ENCODE measurements at places on chromosomes 16 and 17.
A peak's percentile ranks its signal among the peaks of the same experiment; 100 is the strongest.

GRCh38 chr17:42285346-42286050 lies 2.8 kb upstream of the STAT5A start:
- DNase-seq = no peak

DNA sequence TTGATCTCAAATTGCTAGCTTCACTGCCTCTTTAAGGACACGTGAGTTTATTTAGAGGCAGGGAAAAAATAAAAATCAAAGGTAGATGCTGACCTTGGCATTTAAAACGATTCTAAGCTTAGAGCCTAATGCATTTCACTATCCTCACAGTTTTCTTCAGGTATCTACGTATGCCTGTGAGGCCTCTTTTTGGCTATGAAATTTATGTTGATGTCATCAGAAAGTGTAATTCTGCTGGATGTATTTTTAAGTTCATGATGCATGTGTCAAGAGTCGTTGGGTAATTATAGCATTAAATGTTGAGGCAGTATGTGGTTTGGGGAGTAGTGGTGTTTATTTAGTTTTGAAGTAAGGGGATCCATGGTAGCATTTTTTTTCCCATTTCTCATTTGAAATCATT lies 4.2 kb upstream of the KRTAP3-2 start:
- DNase-seq = no peak

GRCh38 chr16:53056392-53056881 lies 1.6 kb downstream of the CHD9 start:
- no peak for DNase-seq

- DNase-seq = no peak
These were observed 4.3 kb downstream of the POLG2 start for GRCh38 chr17:64492481-64493109.

GRCh38 chr16:67311607-67312488 lies 14.7 kb downstream of the KCTD19 start:
- DNase-seq = no peak

DNA sequence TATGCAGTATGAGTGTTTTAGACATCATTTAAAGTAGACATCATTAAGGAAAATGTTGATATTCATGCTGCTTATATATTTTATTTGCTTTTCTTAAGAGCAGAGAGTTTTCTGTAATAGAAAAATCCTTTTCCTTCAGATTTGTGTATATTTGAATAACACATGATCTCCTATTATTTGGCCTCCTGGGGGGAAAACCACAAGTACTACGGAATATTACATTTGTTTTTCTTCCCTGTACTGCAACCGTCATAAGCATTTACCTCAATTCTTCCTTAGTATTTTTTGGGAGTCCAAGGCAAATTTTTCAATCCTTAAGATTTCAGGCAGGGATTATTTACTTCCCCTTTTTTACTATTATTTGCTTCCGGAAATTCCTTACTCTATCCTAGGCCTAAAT lies 6.0 kb downstream of the RSPRY1 start:
- no peak for DNase-seq

DNA sequence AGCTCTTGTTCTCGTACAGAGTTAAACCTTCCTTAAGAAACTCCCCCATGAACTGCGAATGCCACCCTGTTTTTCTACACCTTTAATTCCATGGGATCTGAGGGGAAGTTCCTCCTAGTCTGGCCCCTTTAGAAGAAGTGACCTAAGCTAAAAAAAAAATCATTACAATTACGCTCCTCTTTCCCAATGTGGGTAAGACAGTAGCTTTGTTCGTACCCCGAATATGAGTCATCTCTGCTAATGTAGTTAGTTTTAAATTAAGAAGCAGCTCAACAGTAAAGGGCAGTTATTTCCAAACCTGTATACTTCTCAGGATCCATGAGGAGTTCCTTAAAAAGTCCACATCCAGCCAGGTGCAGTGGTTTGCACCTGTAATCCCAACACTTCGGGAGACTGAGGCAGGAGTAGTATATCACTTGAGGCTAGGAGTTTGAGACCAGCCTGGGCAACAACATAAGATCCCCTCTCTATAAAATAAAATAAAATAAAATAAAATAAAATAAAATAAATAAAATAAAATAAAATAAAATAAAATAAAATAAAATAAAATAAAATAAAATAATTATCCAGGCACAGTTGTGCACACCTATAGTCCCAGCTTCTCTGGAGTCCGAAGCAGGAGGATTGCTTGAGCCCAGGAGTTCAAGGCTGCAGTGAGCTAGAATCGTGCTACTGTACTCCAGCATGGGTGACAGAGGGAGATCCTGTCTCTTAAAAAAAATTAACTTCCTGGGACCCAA lies 26.1 kb downstream of the RCVRN start:
- DNase-seq = no peak

- no peak for DNase-seq
These were observed 16.6 kb downstream of the NXPH3 start for GRCh38 chr17:49592263-49592662.

DNA sequence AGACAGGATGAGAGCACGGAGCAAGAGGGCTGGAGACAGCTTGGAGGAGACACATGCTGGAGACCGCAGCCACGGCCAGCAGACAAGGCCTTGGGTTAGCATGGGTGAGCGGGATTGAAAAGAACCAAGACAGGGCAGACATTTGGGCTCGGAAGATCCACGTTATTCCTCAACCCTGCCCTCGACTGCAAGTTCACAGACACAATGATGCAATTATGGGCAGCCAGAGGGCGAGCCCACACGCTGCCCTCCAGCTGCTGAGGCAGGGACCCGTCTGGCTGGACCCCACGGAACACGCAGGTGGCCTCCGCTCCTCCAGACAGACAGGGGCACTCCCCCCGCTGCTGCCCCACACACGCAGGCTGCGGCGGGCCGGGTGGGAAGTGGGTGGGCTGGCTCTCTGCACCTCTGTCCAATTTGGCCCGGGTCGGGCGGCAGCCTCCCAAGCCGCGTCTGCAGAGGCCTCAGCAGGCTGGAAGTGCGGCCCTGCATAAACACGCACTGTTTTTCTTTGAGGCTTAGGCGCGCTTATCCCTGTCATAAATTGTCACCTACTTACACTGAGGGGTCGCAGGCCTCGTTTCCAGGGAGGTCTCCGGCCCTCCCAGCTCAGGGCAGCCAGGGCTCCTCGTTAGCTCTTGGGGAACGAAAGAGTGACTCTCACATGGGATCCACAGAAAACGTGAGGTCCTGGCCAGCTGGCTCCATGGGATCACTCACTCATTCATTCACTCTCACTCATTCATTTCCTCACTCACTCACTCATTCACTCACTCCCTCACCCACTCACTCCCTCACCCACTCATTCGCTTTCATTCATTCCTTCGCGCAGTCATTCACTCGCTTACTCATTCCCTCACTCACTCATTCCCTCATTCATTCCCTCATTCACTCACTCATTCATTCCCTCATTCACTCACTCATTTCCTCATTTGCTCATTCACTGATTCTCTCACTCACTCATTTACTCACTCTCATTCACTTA lies 303.9 kb downstream of the C16orf95 start:
- DNase-seq = no peak

DNA sequence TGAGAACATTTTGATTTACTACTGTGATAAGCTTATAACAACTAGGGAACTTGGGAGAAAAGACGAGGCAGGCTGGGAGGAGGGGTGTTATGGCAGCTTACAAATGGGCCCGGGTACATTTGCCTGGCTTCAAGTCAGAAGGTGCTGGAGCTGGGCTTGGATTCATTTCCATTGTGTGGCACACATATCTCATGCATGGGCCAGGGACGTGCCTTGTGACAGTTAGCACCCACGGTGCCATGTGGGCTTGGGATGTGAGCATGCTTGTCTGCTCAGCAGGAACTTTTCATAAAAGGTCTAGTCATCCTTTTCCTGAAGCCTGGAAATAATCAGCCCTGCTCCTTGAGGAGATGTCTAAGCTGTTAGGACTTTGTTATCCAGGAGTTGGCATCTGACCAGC lies 572.2 kb downstream of the CDH13 start:
- no peak for DNase-seq

DNA sequence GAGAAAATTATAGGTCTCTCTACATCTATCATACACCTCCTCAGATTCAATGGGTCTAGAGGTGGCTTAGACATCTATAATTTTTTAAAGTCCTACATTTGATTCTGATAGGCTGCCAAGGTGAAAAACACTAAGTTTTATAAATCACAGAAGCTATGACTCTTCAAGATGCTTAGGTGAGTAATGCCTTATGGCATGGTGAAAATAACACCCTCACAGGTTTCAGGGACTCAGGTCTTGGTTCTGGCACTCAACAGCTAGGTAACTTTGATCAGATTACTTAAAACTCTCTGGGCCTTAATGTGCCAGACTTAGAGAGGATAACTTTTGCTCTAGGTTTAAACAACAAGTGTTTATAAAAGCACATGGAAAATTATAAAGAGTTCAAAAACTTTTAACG lies 2.0 kb upstream of the COX10 start:
- DNase-seq = no peak

DNA sequence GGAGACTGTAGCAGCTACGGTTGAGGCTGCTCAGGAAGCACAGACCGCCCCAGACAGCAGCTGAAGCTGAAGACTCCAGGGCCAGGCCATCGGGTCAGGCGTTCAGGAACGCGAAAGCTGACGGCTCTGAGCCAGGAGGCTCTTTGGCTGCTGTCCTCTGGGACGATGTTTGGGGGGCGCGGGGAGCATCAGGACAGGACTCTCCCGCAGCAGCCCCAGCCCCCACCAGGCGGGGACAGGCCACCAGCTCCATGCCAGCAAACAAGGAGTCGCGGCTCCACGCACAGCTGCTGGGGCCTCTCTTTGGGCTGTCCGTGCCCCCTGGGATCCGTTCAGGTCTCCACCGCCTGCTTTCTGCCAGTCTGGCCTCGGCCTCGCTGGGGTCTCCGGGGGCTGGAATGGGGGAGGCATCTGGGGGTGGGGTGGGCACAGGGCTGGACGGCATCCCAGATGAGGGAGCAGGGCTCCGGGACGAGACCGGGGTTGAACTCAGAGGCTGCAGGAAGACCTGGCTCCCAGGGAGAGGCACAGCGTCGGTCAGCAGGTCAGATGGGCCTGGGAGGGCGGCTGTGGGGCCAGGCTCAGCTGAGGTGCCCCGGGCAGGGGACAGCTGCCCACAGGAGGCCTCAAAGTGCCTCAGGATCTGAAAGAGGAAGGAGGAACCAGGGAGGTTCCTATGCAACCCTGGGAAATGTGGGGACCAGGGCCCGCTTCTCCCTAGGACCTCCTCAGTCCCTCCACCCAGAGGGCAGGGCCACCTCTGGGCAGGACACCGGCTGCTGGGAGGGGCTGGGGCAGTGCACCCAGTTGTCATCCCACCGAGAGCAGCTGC lies 6.3 kb upstream of the CEP131 start:
- no peak for DNase-seq

GRCh38 chr16:48115299-48115698 lies 40.5 kb downstream of the ABCC12 start:
- no peak for DNase-seq

DNA sequence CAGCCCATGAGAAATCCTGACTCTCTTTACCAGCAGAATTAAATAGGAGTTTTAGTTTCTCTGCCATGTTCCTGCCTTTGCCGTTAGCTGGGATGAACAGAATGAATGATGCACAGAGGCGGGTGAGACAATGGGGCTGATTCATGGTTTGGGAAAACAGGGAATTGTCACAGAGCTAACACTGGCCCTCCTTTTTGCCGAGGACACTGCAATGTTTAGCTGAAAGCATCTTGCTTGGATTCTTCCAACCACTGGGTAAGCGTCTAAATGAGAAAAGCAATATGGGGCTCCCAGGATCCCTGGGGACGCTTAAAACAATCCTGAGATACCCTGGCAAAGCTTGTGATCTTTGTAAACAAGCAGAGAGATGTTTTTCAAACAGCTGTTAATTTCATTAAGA lies 12.8 kb upstream of the PAFAH1B1 start:
- DNase-seq = no peak

DNA sequence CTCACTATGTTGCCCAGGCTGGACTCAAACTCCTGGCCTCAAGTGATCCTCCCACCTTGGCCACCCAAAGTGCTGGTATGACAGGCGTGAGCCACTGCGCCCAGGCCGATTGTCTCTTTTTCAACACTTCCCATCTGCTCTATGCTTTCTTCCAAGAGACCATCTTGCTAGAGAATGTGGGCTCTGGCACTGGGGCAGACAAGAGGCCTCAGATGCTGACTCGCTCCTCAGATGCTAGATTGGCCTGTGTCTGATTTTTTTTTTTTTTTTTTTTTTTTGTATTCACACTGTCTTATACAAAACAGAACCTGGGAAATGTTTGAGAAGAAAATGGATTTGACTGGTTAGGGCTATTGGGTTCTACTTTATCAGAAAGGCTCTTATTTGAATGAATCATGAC lies 58.2 kb downstream of the CYB5D2 start:
- no peak for DNase-seq

- no peak for DNase-seq
These were observed 217.4 kb upstream of the TNRC6C start for GRCh38 chr17:77741109-77741508.

- no peak for DNase-seq
These were observed 19.6 kb downstream of the CPPED1 start for GRCh38 chr16:12784076-12784475.

GRCh38 chr17:6627019-6627418 lies 13.5 kb downstream of the KIAA0753 start:
- no peak for DNase-seq

GRCh38 chr17:2500446-2500845 lies 11.2 kb downstream of the METTL16 start:
- no peak for DNase-seq

DNA sequence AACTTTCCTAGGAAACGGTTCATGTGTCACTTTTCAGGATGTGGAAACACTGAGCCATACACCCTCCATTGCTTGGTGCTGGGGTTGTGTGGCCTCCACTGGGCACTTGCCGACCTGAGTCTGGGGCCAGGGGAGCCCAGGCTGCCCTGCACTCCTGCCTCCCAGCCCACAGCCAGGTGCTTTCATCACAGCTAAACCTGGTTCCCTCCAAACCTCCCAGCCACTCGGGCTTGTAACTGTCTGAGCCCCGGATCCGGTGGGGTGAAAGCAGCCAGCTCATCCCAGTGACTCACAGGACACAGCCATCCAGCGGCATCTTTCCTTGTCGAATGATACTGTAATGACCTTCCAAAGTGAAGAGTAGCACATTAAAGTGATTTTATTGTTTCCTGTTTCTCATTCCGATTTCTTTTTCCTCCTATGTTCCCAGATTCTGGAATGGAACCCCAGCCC lies 19.8 kb downstream of the CARHSP1 start:
- DNase-seq = no peak

- DNase-seq = no peak
These were observed 5.1 kb downstream of the ZFHX3 start for GRCh38 chr16:73042807-73043206.

- no peak for DNase-seq
These were observed 7.1 kb upstream of the SAMD14 start for GRCh38 chr17:50137042-50137441.

- DNase-seq = no peak
These were observed 868.8 kb downstream of the CDH11 start for GRCh38 chr16:64253096-64253495.

DNA sequence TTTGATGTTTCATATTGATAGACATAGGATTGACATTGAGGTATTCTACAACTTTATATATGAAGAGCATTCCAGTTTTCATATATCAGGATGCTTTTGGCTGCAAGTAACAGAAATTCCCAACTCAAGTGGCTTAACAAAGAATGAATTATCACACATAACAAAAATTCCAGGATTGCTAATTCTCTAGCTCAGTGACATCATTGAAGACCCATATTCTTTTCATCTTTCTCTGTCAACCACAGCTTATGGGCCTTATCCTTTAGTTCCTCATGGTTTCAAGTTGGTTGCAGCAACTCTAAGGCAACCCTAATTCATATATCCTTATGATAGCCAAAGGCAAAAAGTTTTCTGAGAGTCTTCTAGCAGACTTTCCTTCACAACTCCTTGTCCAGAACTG lies 91.5 kb upstream of the HAS3 start:
- no peak for DNase-seq

GRCh38 chr16:50310308-50311133 lies 44.2 kb downstream of the ADCY7 start:
- DNase-seq = peak; percentile 43

- DNase-seq = no peak
These were observed 295.3 kb upstream of the PMFBP1 start for GRCh38 chr16:72467157-72467759.

Measured in lower lobe of right lung (tissue), 2 donors.